Activated CD4-positive, alpha-beta T cell treated with anti-CD3 and anti-CD28 coated beads, Interleukin-2, amount 10 ng/mL, durations not matched to agents 24 days and 14 days (primary cell): ENCODE measurements at places on chromosomes 3 and 15. TPM values are rescaled to one million over a fixed set of nuclear protein-coding genes. Genes with fewer than 3 reads are reported as not detected.

The CD276 gene
- total RNA-seq: 20.1 and 20.3 TPM in 2 replicates

DNA sequence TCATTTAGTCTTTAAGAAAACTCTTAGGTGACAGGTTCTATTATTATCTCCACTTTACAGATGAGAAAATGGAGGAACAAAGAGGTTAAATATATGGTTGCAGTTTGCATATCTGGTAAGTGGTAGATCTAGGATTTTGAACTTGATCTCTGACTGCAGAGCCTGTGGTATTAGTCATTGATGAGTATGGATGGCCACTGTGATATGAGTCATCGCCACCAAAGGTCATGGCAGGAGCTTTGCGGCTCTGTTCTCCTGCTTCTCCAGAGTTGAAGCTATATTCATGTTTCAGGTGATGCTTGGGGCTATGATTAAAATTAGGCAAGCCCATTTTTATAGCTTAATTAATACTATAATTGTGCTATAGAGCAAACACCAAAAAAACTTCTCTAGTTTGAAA, 306.2 kb upstream of the DPPA4 start:
- DNase-seq: no peak

GRCh38 chr3:42025370-42026138, 63.7 kb upstream of the ULK4 start:
- no peak for DNase-seq

DNA sequence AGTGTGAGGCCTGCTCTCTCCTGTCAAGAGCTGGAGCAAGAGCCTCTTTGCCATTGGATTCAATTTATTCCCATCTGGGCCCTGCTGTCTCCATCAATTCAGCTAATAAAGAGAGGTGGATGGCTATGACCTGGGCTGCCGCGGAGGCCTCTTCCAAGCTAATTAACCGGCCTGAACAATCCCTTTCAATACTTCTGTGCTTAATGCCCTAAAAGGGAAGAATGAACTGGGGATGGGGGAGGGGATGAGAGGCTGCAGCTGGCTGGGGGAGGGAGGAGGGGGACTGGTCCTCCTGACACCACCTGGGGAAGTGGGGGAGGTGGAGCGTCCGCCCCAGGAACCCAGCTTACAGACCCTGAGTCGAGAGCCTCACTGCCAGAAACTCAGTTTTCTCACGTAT, 33.4 kb upstream of the PRR23E start:
- DNase-seq: no peak

The GP9 gene
- total RNA-seq: not detected in 2 replicates

GRCh38 chr15:64855205-64855975, 13.7 kb downstream of the PLEKHO2 start:
- DNase-seq: no peak

DNA sequence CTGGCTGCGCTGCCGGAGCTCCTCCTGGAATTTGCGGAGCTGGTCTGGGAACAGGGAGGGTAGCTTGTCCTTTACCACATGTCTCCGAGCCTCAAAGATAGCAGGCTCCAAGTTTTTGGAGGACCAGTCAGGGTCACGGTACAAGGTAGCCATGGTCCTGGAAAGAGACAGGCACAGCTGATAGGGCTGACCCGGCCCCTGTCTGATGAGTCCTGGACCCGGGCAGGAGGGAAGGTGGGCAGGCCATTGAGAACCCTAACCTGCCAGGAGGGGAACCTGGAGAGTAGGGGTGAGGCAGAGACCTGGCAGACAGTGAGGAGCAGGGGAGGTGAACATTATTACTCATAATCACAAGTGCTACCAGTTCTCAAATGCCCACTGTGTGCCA, 20.4 kb upstream of the EHD4 start:
- DNase-seq: no peak

- no peak for DNase-seq
Measured at GRCh38 chr3:172391592-172392302, 56.5 kb downstream of the GHSR start.

- no peak for DNase-seq
Measured at GRCh38 chr3:63950698-63951097, 38.5 kb upstream of the SCAANT1 start.

- DNase-seq: peak; percentile 75
Measured at GRCh38 chr15:85407421-85408269, 27.2 kb downstream of the AKAP13 start.

DNA sequence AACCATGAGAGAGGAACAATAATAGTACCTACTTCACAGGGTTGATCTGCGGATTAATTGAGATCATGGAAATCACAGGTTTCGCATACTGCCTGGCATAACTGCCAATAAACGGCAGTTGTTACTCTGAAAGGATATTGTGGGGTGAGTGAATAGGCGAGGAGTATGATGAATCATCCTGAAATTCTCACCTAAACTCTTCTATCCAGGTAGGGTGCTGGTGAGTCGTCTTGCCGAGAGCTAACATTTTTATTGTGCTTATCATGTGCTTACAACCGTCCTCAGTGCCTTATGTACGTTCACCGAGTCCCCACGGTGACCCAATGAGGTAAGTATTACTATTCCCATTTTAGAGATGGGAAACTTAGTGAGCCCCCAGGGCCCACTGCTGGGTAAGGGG, 52.4 kb upstream of the SRGAP3 start:
- DNase-seq: no peak

DNA sequence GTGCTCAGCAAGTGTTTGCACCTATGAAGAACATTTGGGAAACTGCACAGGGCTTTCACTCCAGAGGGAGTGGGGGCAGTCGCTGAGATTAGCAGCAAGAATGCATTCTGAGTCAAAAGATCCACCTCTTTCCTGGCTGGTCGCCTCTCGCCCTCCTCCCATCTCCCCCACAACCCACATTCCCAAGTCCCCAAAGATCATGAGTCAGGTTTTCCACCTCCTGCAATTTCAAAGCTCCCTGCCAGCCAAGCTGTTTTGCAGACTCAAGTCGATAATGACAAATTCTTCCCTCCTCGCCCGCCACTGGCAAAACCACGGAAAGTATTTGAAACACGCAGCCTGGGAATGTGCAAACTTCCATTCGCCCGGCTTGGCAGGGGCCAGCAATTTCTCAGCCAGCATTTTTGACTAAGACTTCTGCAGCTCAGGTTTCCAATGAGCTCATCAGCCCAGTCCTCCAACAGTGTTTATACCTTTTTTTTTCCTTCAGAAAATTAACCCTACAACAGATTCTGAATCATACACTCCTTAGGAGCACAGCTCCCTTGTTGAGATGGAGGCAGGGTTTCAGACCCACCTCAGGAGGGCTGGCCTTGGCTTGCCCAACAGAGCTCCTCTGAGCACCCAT, 181.4 kb downstream of the SMAD6 start:
- no peak for DNase-seq

DNA sequence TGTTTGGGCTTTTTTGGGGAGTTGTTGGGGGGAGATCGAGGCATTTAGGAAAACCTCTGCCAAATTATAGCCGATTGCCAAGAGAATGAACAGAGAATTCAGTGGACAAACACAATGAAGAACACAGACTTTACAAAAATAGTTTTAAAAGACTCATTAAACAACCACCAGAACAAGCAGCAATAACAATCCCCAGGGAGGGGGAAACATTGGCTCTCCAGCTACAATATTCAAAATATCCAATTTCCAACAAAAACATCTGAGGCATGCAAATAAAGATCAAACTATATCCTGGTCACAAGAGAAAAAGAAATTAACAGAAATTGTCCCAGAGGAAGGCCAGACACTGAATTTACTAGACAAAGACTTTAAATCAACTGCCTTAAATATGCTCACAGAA, 24.5 kb upstream of the ANKRD28 start:
- DNase-seq: no peak
